ENCODE measurements at places on chromosomes 3 and 15. TPM values are rescaled to one million over a fixed set of nuclear protein-coding genes. Genes with fewer than 3 reads are reported as not detected.

Gene CAPN3
- total RNA-seq, result 18.9 TPM

Gene PRR20G
- not detected for total RNA-seq

Gene TXNRD3
- total RNA-seq, result 12.3 TPM

Gene BFSP2
- total RNA-seq, result not detected

Gene ZFAND6
- 99.5 TPM for total RNA-seq

Gene CLDN18
- total RNA-seq, result not detected

Gene CCR2
- 1.3 TPM for total RNA-seq

Gene FAM227B
- total RNA-seq, result 9.6 TPM

Gene NPAP1
- 2.2 TPM for total RNA-seq

Gene RBP2
- total RNA-seq, result not detected

Gene GOLGA6A
- not detected for total RNA-seq

Gene TM2D3
- total RNA-seq, result 46.6 TPM

Gene TMIE
- 1.0 TPM for total RNA-seq

Gene BLM
- 3.7 TPM for total RNA-seq

Gene SPTBN5
- total RNA-seq, result 11.9 TPM

Gene HMG20A
- 58.4 TPM for total RNA-seq

Gene FGF7
- 48.3 TPM for total RNA-seq

Gene CP
- total RNA-seq, result 12.5 TPM

Gene SERINC4
- 0.34 TPM for total RNA-seq

Gene RHO
- not detected for total RNA-seq

Gene PLA2G4E
- total RNA-seq, result 0.34 TPM

Gene SH2D7
- not detected for total RNA-seq

Gene CPA3
- total RNA-seq, result 10.5 TPM

Gene KLHL40
- not detected for total RNA-seq

Gene CHAC1
- 9.2 TPM for total RNA-seq

Gene NR2E3
- 0.23 TPM for total RNA-seq

Gene TAMM41
- total RNA-seq, result 47.3 TPM

Gene CCNB2
- total RNA-seq, result 0.49 TPM

Gene ALDH1L1
- total RNA-seq, result 129 TPM

Gene MCTP2
- 50.7 TPM for total RNA-seq

Gene ZNF860
- total RNA-seq, result 4.4 TPM

Gene HIGD2B
- total RNA-seq, result not detected

Gene AADACL2
- total RNA-seq, result not detected

Gene WDR93
- 0.68 TPM for total RNA-seq

Gene LDHAL6B
- total RNA-seq, result not detected

Gene C15orf62
- 0.52 TPM for total RNA-seq

Gene CHCHD6
- total RNA-seq, result 15.9 TPM

Gene CYP1A1
- total RNA-seq, result not detected

Gene MOBP
- total RNA-seq, result not detected

Gene STX19
- not detected for total RNA-seq

Gene ADGRG7
- 0.78 TPM for total RNA-seq

Gene C3orf85
- total RNA-seq, result not detected

Gene LYZL4
- not detected for total RNA-seq

Gene TIMP4
- total RNA-seq, result 16.5 TPM

Gene FAM107A
- 102 TPM for total RNA-seq

Gene MRPS22
- total RNA-seq, result 43.9 TPM

Gene NRG4
- 16.3 TPM for total RNA-seq

Gene MYO5C
- total RNA-seq, result 56.3 TPM

Gene IGF1R
- total RNA-seq, result 88.6 TPM

Gene RASL12
- 32.8 TPM for total RNA-seq

Gene SYNPR
- not detected for total RNA-seq
